ENCODE measurements at places on chromosomes 6 and 20. TPM values are rescaled to one million over a fixed set of nuclear protein-coding genes. Genes with fewer than 3 reads are reported as not detected.

DNA sequence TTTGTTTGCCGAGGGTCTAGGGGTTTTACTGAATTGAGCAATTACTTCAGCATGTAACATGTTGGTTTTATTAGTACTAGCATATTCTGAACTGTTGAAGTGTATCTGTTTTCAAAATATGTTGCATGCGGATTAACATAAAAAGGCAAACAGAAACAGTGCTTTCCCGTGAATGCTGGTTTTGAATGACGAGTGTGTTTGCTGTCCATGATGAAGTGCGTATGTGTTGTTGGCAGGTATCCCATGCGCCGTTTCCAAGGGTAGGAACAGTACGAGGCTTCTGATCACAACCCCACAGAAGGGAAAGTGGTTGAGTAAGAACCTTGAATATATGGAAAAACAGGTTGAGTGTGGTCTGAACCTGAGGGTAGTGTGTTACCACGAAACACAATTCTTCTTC, 232.9 kb downstream of the SAMD5 start:
- no peak for DNase-seq

- no peak for DNase-seq
These were observed 1.1 kb downstream of the PAX1 start for GRCh38 chr20:21706261-21707195.

- DNase-seq = no peak
These were observed 2.0 kb upstream of the PMEPA1 start for GRCh38 chr20:57711826-57712225.

Gene F13A1
- total RNA-seq = not detected
